ENCODE measurements at places on chromosomes 11 and 22.
A peak's percentile ranks its signal among the peaks of the same experiment; 100 is the strongest.

GRCh38 chr11:67504005-67504949, 886 bp downstream of the PITPNM1 start:
- peak; percentile 49 for DNase-seq

DNA sequence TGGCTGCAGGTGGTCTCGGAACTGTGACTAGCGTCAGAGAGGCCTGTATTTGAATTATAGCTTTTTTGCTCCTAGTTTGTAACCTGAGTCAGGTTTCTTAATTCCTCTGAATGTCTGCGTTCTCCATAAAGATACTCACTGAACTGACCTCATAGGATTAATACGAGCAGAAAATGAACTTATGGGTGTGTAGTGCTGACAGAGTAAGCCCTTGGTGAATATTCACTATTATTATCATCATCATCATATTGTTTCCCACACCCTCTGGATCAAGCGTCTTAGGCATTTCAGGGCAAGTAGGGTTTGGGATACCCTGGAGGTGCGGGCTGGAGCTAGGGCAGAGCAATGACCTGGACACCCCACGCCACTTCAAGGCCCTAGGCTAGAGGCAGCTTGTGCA, 29.0 kb downstream of the ARFGAP2 start:
- no peak for DNase-seq

DNA sequence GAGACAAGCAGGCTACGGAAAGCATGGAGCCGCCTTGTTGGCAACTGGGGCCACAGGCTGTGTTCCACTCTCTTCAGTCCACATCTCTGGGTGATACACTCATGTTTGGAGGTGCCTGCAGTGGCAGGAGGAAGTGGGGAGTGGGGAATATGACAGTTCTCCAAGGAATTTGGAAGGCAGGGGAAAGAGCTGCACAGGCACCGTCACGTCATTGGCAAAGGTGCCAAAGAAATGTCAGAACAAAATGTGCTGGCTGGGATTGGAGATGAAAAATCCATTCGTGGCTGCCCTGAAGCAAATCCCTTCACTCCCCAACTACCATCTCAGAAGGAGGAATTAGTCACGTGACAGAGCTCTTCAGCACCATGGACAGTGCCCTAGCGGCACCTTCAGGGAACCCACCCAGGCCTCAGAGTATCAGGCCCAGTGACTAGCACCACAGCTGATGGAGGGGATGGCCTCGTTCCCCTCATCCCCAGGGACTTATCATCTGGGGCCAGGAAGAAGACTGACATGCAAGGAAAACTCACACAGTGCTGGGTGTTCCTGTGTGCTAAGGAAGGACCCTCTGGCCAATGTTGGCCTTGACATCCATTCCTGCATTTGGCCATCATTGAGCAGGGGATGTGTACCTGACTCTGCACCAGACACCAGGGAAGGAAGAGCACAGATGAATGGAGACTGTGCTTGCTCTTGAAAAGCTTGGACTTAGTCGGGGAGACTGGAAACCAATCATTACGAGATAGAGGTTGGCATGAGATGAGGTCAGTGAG, 48.5 kb upstream of the PRDM11 start:
- DNase-seq = peak; percentile 42

- no peak for DNase-seq
These were observed 11.6 kb downstream of the JAML start for GRCh38 chr11:118213201-118213600.

- DNase-seq = no peak
These were observed 7.3 kb downstream of the UBE2L6 start for GRCh38 chr11:57560146-57560545.

GRCh38 chr11:68741463-68741862, 9.9 kb downstream of the TESMIN start:
- DNase-seq = no peak
